ENCODE measurements at places on chromosomes 5 and 9. TPM values are rescaled to one million over a fixed set of nuclear protein-coding genes. Genes with fewer than 3 reads are reported as not detected.

The TTC16 gene
- total RNA-seq: not detected

DNA sequence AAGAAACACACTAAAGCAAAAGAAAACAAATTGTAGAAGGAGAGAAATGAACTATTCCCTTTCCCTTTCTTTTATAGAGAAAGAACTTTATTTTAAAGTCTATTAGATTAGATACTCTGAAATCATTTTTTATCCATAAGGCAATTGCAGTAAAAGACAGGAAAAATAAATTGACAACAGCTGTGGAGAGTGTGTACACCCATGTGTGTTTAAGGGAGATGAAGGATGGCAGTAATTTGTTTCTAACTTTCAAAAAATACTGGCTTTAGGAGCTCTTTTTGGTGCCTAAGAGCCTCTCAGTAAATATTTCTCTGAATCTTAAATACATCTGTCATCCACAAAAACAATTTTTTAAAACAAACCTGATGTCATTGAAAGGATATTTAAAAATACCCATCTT lies 18.3 kb upstream of the ARL14EPL start:
- H3K27me3 ChIP-seq: peaks cover 1% of the 10 kb centered on the region
- H3K4me3 ChIP-seq: no peak overlapping the region
- DNase-seq: no peak

DNA sequence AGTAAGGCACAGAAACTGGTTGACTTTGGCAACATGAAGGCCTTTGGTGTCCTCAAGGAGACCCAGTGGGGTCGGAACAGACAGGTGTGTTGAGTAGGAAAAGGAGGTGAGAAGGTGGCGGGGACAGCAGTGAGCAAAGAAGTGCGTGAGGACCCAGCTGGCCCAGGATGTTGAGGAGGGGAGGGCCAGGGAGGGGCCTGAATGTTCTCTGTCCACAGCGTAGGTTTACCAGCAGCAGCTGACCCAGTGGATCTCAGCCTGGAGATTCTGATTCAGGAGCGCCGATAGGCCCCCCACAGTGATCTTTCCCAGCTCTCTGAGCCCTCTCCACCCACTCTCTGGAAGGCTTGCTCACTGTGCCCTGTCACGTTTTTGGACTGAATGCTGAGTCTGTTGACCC lies 88.5 kb downstream of the DAB2IP start:
- peaks cover 6% of the 10 kb centered on the region for H3K27me3 ChIP-seq
- H3K36me3 ChIP-seq: no peaks in the 10 kb centered on the region
- no peak overlapping the region for H3K27ac ChIP-seq
- no peak overlapping the region for H3K4me3 ChIP-seq

DNA sequence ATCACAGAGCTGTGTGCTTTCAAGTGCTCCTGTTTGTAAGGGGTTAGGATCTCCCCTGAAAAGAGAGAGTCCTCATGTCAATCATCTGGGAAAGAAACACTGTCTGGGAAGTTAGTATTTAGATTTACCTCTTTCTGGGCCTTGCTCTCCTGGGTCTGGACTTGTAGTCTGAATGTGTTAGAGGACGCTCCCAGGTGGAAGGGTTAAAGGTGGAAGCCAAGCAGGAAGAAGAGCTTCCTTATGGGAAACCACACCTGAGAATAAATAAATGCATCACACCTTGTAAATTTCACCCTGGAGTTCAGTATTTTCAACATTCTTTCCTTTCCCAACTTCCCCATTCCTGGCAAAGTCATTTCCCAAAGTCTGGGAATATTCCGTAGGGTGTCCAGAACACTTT lies 1.3 kb downstream of the PLGRKT start:
- peak overlapping the region; percentile 86 for H3K4me3 ChIP-seq
- no peaks in the 10 kb centered on the region for H3K36me3 ChIP-seq
- H3K27ac ChIP-seq: peak overlapping the region; percentile 96

- H3K4me3 ChIP-seq: no peak overlapping the region
- no peak overlapping the region for H3K27ac ChIP-seq
- DNase-seq: no peak
- H3K4me1 ChIP-seq: no peaks in the 10 kb centered on the region
Measured at GRCh38 chr5:68918306-68918705, 175.5 kb upstream of the SLC30A5 start.

DNA sequence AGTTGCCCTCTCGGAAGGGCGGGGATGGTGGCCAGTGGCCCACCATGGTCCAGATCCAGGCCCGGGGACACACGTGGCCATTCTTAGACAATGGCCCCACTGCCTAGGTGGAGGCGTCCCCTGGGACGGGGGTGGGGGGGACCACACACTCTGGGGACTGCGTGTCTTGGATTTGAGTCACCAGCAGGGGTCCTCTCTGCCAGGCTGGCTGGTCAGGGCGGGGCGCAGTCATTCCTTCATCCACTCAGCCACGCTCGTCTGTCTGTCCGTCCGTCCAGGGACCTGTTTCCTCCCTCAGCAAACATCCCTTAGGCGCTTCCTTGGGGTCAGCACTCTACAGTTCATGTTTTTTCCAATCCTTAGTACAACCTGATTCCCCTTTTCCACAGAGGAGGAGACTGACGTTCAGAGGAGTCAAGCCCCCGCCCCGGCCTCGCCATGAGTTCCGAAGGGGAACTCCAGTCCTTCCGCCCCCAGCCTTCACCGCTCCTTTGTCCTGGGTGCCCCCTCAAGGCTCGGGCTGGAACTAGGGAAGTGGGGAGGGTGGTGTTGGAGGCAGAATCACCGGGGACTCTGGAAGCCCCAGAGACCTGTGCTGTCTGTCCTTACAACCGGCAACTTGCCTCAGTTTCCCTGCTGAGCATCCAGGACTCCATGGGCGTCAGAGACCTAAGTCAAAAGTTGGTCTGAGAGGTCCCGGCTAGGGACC lies 276.6 kb upstream of the MVB12B start:
- no peak for DNase-seq
- peaks cover 3% of the 10 kb centered on the region for H3K27me3 ChIP-seq
- H3K4me3 ChIP-seq: no peak overlapping the region
- no peak overlapping the region for H3K27ac ChIP-seq

Measured in GM12878 (cell line).